Natural killer cell (primary cell): ENCODE measurements at places on chromosomes 1 and 21. TPM values are rescaled to one million over a fixed set of nuclear protein-coding genes. Genes with fewer than 3 reads are reported as not detected.

DNA sequence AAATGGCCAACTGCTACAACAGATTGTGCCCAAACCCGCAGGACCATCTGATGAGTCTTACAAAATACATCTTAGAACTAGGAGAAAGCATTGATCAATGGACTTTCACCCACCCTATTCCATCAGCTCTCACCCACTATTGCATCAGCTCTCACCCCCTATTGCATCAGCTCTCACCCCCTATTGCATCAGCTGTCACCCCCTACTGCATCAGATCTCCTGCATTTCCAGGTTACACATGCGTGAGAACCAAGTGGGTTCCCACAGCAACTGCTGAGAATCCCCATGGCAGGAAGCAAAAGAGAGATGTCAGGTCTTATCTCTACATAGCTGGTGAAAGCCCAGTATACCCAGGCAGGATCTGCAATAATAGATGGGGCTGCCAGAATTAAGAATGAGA, 533.5 kb downstream of the LTN1 start:
- no peak for DNase-seq

DNA sequence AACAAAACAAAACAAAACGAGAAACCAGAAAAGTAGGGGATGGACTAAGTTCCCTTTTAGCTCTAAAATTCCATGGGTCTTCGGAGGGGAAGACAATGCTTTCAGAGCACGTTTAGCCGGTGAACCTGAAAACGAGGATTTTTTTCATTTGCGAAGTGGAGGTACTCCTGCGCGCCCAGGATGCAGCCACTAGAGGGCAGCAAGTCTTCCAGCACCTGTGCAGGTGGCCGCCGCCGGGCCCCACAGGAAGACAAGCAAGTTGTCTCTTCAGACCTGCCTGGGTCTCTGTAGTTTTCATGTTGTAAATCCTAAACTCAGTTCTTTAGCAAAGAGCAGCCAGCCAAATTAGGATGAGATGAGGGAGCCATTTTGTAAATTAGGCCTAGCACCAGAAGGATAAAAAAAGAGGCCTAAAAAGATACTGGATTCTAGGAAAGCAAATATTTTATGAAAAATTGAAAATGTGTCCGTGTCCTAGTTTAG, 17.7 kb upstream of the SNX27 start:
- DNase-seq, result peak; percentile 68

DNA sequence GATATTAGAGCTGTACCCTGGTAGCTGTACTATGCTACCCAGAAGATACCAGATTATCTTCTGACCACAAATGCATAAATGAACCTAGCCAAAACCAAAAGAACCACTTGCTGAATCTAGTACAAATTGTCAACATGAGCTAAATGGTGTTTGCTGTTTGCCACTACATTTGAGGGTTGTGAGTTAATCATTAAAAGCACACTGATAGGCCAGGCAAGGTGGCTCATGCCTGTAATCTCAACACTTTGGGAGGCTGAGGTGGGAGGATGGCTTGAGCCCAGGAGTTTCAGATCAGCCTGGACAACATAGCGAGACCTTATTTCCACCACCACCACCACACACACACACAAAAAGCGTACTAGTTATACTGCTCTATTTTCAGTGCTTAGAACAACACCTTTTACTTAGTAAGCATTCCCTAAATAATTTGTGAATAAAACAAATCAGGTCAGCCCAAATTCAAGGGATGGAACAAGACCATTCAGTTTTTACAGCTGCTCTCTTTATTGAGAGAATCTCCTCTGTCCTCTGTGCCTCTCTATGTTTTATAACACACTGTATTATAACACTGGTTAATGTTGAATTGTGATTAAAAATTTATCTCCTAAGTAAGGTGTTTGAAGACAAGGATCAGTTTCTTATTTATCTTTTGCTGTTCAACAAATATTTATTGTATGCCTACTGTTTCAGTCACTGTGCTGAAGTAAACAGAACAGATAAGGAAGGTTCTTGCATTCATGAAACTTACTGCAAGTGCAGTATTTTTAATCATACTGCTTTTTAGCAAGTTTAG, 44.0 kb downstream of the MAGI3 start:
- no peak for DNase-seq

DUSP10 gene
- total RNA-seq, result 231 TPM
